IMR-90 (cell line): ENCODE measurements at places on chromosomes 11 and 22. TPM values are rescaled to one million over a fixed set of nuclear protein-coding genes. Genes with fewer than 3 reads are reported as not detected.
A peak's percentile ranks its signal among the peaks of the same experiment; 100 is the strongest.

The TP53AIP1 gene
- not detected in 2 replicates for polyA plus RNA-seq

The PGM2L1 gene
- 0.62 and 0.72 TPM in 2 replicates for polyA plus RNA-seq

GRCh38 chr11:130314184-130314749, 450 bp downstream of the ZBTB44 start:
- DNase-seq: peak; percentile 1

DNA sequence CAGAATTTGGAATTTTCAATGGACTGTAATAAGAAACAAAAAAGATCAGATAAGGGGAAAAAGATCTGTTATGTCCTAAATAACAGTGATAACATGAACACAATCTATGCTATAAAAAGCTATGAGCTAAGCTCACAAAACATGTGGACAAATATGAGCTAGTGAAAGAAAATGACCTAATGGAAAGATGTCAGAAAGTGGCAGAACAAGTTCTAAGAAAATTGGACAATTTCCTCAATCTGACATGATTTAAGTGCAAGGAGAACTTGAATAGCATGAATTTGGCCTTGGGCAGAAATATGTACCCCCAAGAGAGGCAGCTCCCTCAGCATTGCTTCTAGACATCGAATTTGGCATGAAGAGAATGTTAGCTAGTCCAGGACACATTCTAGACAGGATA, 212.0 kb upstream of the PGR start:
- no peak for DNase-seq

GRCh38 chr11:79409330-79409729, 31.5 kb downstream of the TENM4 start:
- no peak for DNase-seq

GRCh38 chr11:10646005-10646404, 47.5 kb downstream of the IRAG1 start:
- no peak for DNase-seq

- DNase-seq: peak; percentile 45
These were observed 26.3 kb downstream of the SLC1A2 start for GRCh38 chr11:35393098-35393497.

- DNase-seq: no peak
These were observed 97.6 kb upstream of the BID start for GRCh38 chr22:17871726-17872458.
